Naive thymus-derived CD4-positive, alpha-beta T cell (primary cell): ENCODE measurements at places on chromosomes 13 and 19. TPM values are rescaled to one million over a fixed set of nuclear protein-coding genes. Genes with fewer than 3 reads are reported as not detected.

Gene TRMT1
- total RNA-seq: 67.1 and 69.1 TPM in 2 replicates

Gene BEST2
- total RNA-seq: not detected

GRCh38 chr19:14361824-14362223 is 19.4 kb upstream of the ADGRE5 start:
- H3K4me1 ChIP-seq: peaks cover 15% of the 10 kb centered on the region
- H3K27ac ChIP-seq: peak overlapping the region; percentile 63
- no peaks in the 10 kb centered on the region for H3K27me3 ChIP-seq
- H3K36me3 ChIP-seq: no peaks in the 10 kb centered on the region
- DNase-seq: peak; percentile 73

DNA sequence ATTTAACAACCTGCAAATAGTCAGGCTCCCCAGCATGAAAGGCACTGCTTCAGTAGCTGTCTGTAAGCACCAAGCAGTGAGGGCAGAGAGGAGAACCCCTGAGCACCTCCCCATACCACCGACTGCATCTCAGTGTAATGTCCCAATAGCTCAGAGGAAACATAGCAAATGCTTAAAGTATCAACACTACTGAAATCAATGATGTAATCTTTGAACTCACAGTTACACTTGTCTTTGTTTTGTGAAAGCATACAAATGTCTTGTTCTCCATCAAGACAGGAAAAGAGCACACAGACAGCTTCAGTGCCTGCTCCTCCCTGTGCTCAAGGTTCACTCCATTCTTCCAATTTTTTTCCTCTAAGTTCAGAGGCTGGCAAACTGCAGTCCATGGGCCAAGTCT is 94.7 kb downstream of the IRS2 start:
- H3K4me1 ChIP-seq: no peaks in the 10 kb centered on the region
- no peaks in the 10 kb centered on the region for H3K27me3 ChIP-seq
- no peak overlapping the region for H3K4me3 ChIP-seq
- H3K27ac ChIP-seq: no peak overlapping the region
- DNase-seq: no peak

GRCh38 chr19:35773020-35773806 is 2.2 kb upstream of the ARHGAP33 start:
- peaks cover 9% of the 10 kb centered on the region for H3K36me3 ChIP-seq
- no peak overlapping the region for H3K4me3 ChIP-seq
- H3K27ac ChIP-seq: no peak overlapping the region
- no peaks in the 10 kb centered on the region for H3K4me1 ChIP-seq

- peak; percentile 48 for DNase-seq
- no peaks in the 10 kb centered on the region for H3K36me3 ChIP-seq
- peaks cover 28% of the 10 kb centered on the region for H3K4me1 ChIP-seq
- H3K27me3 ChIP-seq: no peaks in the 10 kb centered on the region
- H3K4me3 ChIP-seq: peak overlapping the region; percentile 19
Measured at GRCh38 chr19:40143612-40144011, 47.6 kb upstream of the MAP3K10 start.

GRCh38 chr13:100825557-100825956 is 151.0 kb upstream of the TMTC4 start:
- no peak for DNase-seq
- no peak overlapping the region for H3K4me3 ChIP-seq
- no peaks in the 10 kb centered on the region for H3K36me3 ChIP-seq

DNA sequence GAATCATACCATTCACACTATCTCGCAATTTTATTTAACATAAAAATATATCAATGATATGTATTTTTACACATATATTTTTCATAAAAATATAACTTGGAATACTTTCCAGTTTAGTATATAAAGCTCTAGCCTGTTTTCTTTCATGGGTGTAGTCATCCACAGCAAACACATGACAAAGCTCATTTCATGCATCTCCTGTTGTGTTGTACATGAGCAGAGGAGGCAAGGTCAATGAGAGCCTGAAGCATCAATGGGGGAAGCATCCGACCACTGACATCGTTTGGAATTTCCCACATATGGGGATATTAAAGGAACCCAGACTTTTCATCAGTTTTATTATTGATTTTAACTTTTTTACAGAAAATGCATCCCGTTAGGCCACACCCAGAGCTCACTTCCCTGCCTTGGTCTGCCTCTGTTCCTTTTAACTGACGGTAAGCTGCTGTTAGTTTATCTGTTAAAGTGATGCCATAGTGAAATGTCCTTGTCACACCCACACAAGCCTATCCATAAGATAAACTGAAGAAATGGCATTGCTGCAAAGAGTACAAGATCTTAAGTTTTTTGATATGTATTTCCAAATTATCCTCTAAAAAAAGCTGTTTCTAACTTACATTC is 44.0 kb downstream of the MIPEP start:
- no peaks in the 10 kb centered on the region for H3K27me3 ChIP-seq
- no peak overlapping the region for H3K27ac ChIP-seq
- H3K4me3 ChIP-seq: no peak overlapping the region
- H3K36me3 ChIP-seq: no peaks in the 10 kb centered on the region
- no peaks in the 10 kb centered on the region for H3K4me1 ChIP-seq

- peak overlapping the region; percentile 80 for H3K27ac ChIP-seq
- H3K27me3 ChIP-seq: no peaks in the 10 kb centered on the region
- DNase-seq: peak; percentile 27
- H3K4me1 ChIP-seq: peaks cover 39% of the 10 kb centered on the region
- H3K36me3 ChIP-seq: peaks cover 96% of the 10 kb centered on the region
- H3K4me3 ChIP-seq: peak overlapping the region; percentile 39
Measured at GRCh38 chr19:10797541-10798256, 38.3 kb downstream of the TMED1 start.
